ENCODE measurements at places on chromosomes 13 and 19. TPM values are rescaled to one million over a fixed set of nuclear protein-coding genes. Genes with fewer than 3 reads are reported as not detected.
A peak's percentile ranks its signal among the peaks of the same experiment; 100 is the strongest.

- H3K4me3 ChIP-seq = no peak overlapping the region
- DNase-seq = no peak
- H3K36me3 ChIP-seq = no peaks in the 10 kb centered on the region
- H3K4me1 ChIP-seq = peaks cover 9% of the 10 kb centered on the region
- no peak overlapping the region for H3K27ac ChIP-seq
Observed at GRCh38 chr13:47816831-47817230, 184.2 kb downstream of the SUCLA2 start.

GRCh38 chr13:114017028-114017630 is 43.3 kb upstream of the C13orf46 start:
- H3K27me3 ChIP-seq = no peaks in the 10 kb centered on the region
- H3K4me1 ChIP-seq = no peaks in the 10 kb centered on the region
- no peak overlapping the region for H3K27ac ChIP-seq
- H3K36me3 ChIP-seq = no peaks in the 10 kb centered on the region
- no peak overlapping the region for H3K4me3 ChIP-seq
- no peak for DNase-seq

- no peak overlapping the region for H3K4me3 ChIP-seq
- peaks cover 9% of the 10 kb centered on the region for H3K27me3 ChIP-seq
- no peaks in the 10 kb centered on the region for H3K36me3 ChIP-seq
- no peak for DNase-seq
- peaks cover 31% of the 10 kb centered on the region for H3K4me1 ChIP-seq
Observed at GRCh38 chr13:109309625-109310363, 476.6 kb downstream of the IRS2 start.

- no peak overlapping the region for H3K27ac ChIP-seq
- no peak overlapping the region for H3K4me3 ChIP-seq
- H3K27me3 ChIP-seq = no peaks in the 10 kb centered on the region
- peaks cover 1% of the 10 kb centered on the region for H3K36me3 ChIP-seq
- no peak for DNase-seq
- H3K4me1 ChIP-seq = no peaks in the 10 kb centered on the region
Observed at GRCh38 chr19:15488489-15489226, 9.4 kb upstream of the PGLYRP2 start.

DNA sequence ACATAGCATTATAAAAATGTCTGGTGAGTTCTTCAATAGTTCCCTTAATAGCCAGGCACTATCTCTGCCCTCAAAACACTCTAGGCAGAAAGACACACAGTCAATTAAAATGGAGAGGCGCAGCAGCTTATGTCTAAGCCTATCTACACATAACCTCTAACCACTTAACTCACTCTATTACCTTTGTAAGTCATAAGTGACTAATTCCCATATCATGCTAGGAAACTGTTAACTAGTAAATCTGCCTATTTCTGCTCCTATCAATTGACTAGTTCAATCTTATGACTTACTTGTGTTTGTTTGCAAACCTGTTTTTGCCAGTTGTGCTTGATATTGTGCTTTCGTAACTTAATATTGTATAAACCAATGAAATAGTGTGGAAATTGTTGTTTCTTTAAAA is 3.2 kb downstream of the CCDC122 start:
- no peak overlapping the region for H3K4me3 ChIP-seq
- H3K4me1 ChIP-seq = peaks cover 17% of the 10 kb centered on the region
- peaks cover 11% of the 10 kb centered on the region for H3K27me3 ChIP-seq

DNA sequence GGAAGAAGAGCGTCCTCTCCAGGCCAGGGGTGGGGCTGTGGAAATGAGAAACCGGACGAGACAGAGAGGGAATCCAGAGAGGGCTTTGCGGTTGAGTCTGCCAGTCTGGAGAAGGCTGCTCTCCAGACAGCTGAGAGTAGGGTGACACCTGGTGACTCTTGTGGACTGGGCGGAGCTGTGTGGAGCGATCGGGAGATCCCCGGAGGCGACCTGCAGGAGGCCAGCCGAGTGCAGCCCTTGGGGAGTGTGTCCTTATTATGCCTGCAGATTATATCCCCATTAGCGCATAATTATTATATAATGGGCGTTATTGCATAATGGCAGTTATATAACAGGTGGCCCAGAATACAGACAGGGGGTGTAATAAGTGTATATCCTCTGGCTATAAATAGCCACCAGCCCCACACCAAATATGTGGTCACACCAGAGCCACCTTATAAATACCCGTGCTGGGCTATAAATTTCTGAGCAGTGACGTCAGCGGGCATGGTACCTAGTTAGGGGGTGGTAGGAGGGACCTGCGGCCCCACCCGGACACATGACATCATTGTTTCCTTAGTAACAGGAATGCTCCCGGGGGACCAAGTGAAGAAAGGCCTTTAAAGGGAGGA is 41.2 kb downstream of the NFIX start:
- DNase-seq = no peak
- no peaks in the 10 kb centered on the region for H3K36me3 ChIP-seq
- no peak overlapping the region for H3K27ac ChIP-seq
- H3K4me1 ChIP-seq = peaks cover 7% of the 10 kb centered on the region

GRCh38 chr19:12098040-12098439 is 33.5 kb downstream of the ZNF844 start:
- DNase-seq = no peak
- no peak overlapping the region for H3K4me3 ChIP-seq
- peaks cover 2% of the 10 kb centered on the region for H3K4me1 ChIP-seq
- H3K36me3 ChIP-seq = peaks cover 46% of the 10 kb centered on the region
- no peaks in the 10 kb centered on the region for H3K27me3 ChIP-seq
- no peak overlapping the region for H3K27ac ChIP-seq

DNA sequence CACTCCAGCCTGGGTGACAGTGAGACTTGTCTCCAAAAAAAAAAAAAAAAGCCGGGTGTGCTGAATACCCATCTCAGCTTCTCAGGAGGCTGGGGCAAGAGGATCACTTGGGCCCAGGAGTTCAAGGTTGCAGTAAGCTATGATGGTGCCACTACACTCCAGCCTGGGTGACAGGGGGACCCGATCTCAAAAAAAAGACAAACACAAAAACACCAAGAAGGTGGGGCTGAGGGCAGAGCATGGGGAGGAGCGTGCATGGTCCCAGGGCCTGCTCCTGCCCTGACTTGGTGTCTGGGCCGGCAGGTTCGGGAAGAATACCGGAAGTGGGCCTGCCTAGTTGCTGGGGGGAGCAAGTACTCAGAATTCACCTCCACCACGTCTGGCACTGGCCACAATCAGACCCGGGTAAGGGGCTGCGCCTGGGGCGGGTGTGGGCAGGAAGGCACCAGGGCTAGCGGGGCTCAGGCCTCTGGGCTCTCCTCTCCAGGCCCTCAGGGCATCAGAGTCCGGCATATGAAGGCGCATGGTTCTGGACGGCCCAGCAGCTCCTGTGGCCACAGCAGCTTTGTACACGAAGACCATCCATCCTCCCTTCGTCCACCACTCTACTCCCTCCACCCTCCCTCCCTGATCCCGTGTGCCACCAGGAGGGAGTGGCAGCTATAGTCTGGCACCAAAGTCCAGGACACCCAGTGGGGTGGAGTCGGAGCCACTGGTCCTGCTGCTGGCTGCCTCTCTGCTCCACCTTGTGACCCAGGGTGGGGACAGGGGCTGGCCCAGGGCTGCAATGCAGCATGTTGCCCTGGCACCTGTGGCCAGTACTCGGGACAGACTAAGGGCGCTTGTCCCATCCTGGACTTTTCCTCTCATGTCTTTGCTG is 11.3 kb downstream of the DDX39A start:
- H3K4me1 ChIP-seq = peaks cover 3% of the 10 kb centered on the region
- no peak for DNase-seq
- H3K36me3 ChIP-seq = peaks cover 11% of the 10 kb centered on the region
- no peak overlapping the region for H3K4me3 ChIP-seq
- no peak overlapping the region for H3K27ac ChIP-seq

- no peaks in the 10 kb centered on the region for H3K36me3 ChIP-seq
- DNase-seq = no peak
- H3K27ac ChIP-seq = peak overlapping the region; percentile 99
- peaks cover 18% of the 10 kb centered on the region for H3K4me1 ChIP-seq
- peak overlapping the region; percentile 93 for H3K4me3 ChIP-seq
Observed at GRCh38 chr13:46051968-46052318, 603 bp downstream of the ZC3H13 start.

- DNase-seq = no peak
- no peaks in the 10 kb centered on the region for H3K4me1 ChIP-seq
- H3K27me3 ChIP-seq = peaks cover 37% of the 10 kb centered on the region
- no peak overlapping the region for H3K4me3 ChIP-seq
- H3K27ac ChIP-seq = no peak overlapping the region
Observed at GRCh38 chr19:31506102-31506501, 156.9 kb upstream of the TSHZ3 start.

- H3K27me3 ChIP-seq = no peaks in the 10 kb centered on the region
- H3K27ac ChIP-seq = no peak overlapping the region
- no peak overlapping the region for H3K4me3 ChIP-seq
- H3K4me1 ChIP-seq = no peaks in the 10 kb centered on the region
- H3K36me3 ChIP-seq = no peaks in the 10 kb centered on the region
Observed at GRCh38 chr13:35162420-35162819, 220.3 kb downstream of the NBEA start.

- H3K27ac ChIP-seq = peak overlapping the region; percentile 94
- H3K4me3 ChIP-seq = peak overlapping the region; percentile 17
- peak; percentile 19 for DNase-seq
Observed at GRCh38 chr13:34156841-34157365, 339.0 kb downstream of the RFC3 start.

- no peak for DNase-seq
- H3K36me3 ChIP-seq = no peaks in the 10 kb centered on the region
- no peaks in the 10 kb centered on the region for H3K27me3 ChIP-seq
- H3K27ac ChIP-seq = no peak overlapping the region
Observed at GRCh38 chr13:40152145-40152544, 496.7 kb downstream of the COG6 start.

DNA sequence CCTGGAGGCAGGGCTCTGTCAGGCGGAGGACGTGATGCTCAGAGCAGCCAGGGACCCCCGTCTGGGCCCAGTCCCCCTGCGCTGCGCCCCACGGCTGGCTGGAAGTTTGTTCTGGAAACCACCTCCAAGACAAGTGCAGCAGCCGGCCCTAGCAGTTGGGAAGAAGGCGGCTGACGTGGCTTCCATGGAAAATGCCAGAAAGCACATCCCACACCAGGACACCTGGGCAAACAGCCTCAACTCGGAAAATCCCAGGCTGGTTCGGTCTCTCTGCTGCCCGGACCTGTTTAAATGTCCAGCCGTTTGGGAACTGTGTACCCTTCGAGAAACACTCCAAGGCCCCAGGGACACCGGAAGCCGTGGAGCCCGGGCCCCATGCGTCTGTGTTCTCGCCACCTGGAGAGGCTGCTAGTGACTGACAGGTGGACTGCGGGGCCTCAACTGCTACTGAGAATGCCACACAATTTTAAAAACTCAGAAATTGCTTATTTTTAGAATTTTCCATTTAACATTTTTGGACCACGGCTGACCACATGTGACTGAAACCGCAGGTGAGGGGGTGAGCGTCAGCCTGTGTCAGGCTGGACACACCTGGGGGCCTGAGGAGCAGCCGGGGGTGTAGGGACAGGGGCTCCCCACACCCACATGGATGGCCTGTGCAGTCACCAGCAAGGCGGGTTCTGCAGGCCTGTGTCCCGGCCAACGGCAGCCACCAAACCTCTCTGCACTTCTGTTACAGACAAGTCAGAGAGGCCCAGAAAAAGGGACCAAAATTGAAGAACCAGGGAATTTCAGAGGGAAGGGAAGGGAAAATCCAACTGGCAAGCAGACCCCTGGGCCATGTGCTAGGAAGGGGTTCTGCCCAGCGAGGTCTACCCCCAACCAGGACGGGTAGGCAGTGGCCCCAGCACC is 31.7 kb downstream of the RASA3 start:
- H3K27me3 ChIP-seq = no peaks in the 10 kb centered on the region
- H3K36me3 ChIP-seq = no peaks in the 10 kb centered on the region
- H3K4me1 ChIP-seq = peaks cover 3% of the 10 kb centered on the region
- H3K27ac ChIP-seq = peak overlapping the region; percentile 71
- no peak for DNase-seq

GRCh38 chr19:46442808-46443450 is 14.2 kb upstream of the PNMA8C start:
- no peaks in the 10 kb centered on the region for H3K36me3 ChIP-seq
- H3K4me3 ChIP-seq = no peak overlapping the region
- H3K4me1 ChIP-seq = no peaks in the 10 kb centered on the region
- no peak overlapping the region for H3K27ac ChIP-seq
- DNase-seq = no peak
- H3K27me3 ChIP-seq = no peaks in the 10 kb centered on the region

DNA sequence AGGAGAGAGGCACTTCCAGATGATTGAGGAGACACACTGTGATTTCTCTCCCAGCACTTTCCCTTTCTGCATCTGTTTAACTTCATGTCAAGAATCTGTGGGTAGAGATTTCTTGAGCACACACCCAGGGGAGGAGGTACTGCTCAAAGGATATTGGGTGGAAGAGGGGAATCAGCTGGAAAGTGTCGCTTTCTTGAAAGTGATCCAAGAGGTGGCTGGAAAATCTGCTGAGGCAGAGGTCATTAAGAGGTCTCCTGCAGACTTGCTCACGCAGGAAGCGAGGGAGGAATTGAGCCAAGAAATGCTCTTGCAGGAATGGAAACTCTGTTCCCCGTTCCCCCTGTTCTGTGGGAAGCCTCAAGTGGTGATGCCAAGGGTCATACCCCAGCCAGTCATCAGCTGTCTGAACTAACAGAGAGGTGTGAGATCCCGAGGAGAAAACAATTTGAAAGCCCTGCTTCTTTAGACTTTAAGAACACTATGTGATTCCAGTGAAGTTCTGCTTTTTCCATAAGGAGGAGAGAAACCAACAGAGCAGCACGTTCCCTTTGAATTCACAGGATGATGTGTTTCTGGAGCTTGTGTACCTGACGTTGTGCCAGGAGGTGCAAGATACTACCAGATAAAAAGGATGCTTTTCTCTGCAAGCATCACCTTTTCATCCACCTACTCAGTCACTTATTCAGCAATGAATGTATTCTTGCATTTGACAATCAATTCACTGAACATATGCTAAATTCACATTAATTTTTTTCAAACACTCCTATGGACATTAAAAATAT is 163.4 kb upstream of the GPR12 start:
- H3K27ac ChIP-seq = no peak overlapping the region
- peaks cover 23% of the 10 kb centered on the region for H3K27me3 ChIP-seq
- no peak overlapping the region for H3K4me3 ChIP-seq

DNA sequence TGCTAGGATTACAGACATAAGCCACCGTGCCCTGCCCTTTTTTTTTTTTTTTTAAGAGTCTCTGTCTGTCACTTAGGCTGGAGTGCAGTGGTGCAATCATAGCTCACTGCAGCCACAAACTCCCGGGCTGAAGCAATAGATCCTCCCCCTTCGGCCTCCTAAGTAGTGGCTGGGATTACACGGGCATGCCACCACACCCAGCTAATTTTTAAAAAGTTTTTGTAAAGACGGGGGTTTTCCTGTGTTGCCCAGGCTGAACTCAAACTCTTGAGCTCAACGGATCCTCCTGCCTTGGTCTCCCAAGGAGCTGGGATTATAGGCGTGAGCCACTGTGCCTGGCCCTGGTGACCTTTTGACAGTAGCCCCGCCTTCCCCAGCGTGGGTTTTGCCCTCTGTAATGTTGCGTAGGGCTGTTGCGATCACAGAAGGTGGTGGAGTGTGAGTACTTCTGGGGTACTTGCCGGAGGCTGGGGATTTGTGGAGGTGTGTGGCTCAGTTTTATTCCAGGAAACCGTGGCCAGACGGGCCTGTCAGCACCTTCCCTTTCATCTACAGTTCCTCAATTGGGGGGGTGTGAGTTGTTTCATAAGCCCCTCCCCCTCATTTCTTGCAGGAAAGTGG is 11.6 kb upstream of the RETN start:
- H3K36me3 ChIP-seq = no peaks in the 10 kb centered on the region
- no peak overlapping the region for H3K27ac ChIP-seq
- H3K27me3 ChIP-seq = peaks cover 42% of the 10 kb centered on the region
- DNase-seq = no peak
- peaks cover 5% of the 10 kb centered on the region for H3K4me1 ChIP-seq

Gene MYCBP2
- 58.4 TPM for total RNA-seq

Gene SHISA7
- total RNA-seq = 0.10 TPM

Gene TSSK6
- 3.3 TPM for total RNA-seq

Gene ATP4B
- total RNA-seq = not detected

Gene SLC6A16
- total RNA-seq = 10.5 TPM

Gene ZNF586
- total RNA-seq = 33.1 TPM

Gene ZNF358
- 86.1 TPM for total RNA-seq
